RWPE2 (cell line): ENCODE measurements at places on chromosomes 1 and 21.

DNA sequence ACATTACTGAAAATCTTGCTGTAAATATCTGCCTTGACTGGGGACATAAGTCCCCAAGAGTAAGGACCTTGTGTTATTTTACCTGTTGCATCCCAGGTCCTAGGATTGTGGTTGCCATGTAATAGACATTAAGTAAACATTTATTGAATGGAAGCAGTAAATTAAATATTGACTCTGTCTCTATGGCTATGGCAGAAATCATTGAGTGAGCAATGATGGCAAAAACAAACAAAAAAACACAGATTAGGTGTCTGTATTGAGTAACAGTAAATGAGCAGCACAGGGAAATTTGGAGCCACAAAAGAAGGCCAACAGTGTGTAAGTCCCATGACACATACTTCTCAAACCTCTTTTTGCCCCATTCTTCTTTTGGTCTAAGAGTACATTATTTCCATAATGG lies 240.4 kb downstream of the NFIA start:
- no peak for DNase-seq

DNA sequence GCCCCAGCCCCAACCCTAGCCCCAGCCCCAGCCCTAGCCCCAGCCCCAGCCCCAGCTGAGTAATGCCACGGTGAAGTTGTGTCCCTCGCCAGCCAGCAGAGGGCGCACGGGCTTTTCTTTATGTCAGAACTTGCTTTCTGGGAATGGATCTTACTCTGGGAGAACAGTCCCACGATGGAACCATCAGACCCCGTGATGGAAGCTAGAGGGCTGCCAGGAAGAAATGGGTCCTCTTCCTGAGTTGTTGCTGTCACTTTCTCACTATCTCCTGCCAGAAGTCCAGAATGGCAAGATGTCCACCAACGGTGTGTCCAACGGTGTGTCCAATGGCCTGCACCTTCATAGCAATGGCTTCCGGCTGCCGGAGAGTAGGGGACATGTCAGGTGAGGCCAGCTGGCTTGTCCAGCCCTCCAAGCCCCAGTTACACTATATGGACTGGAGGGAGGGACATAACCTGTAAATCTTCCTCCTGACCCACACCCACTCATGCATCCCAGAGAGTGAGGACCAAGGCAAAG lies 25.1 kb upstream of the TMEM222 start:
- no peak for DNase-seq

GRCh38 chr1:53536606-53537005 lies 77.4 kb downstream of the DMRTB1 start:
- DNase-seq, result no peak

DNA sequence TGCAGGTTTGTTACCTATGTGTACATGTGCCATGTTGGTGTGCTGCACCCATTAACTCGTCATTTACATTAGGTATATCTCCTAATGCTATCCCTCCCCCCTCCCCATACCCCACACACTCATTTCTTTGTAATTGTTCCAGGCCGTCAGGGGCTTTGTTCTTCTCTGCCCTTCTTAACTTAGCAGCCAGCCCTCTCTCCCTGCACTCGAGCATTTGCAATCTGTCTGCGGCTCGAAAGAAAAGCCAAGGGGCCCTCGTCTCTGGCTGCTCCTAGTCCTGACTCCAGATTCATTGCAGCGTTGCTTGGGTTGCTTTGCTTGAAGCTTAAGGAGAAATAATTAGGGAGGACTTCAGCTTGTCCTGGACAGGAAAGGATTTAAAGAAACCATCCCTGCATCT lies 85.7 kb downstream of the ATP1A1 start:
- no peak for DNase-seq

GRCh38 chr1:66296370-66296769 lies 237.6 kb upstream of the SGIP1 start:
- no peak for DNase-seq

- no peak for DNase-seq
Measured at GRCh38 chr1:245169376-245169775, 14.6 kb downstream of the KIF26B start.

GRCh38 chr1:153723687-153724086 lies 4.2 kb upstream of the INTS3 start:
- no peak for DNase-seq

DNA sequence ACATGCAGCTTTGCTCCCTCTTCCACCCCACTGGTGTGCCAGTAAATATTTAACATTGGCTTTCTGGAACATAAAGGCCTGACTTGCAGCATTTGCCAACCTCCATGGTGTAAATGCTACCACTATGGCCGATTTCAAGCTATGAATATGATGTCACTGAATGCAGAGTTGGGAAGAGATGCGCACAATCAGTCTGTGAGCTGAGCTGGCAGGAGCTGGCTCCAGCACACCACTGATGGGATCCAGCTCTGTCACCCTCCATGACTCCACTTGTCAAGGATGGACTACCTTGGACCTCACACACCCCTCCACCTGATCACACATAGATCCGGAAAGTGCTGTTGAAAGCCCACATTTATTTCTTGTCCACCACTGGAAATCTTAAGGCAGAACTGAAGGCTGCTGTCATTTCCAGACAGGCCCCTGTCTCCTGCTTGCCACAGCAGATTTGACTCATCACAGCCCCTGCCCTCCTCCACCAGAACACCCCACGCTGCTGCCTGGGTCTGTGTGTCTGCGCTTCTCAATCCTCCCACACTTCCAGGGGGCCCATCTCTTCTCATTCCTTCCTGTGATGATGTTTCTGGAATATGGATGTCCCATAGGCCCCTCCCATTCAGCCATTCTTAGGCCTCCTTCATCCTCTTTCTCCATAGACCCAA lies 82.2 kb upstream of the BCAR3 start:
- no peak for DNase-seq

- DNase-seq, result no peak
Measured at GRCh38 chr1:41343790-41344699, 17.2 kb upstream of the FOXO6 start.

DNA sequence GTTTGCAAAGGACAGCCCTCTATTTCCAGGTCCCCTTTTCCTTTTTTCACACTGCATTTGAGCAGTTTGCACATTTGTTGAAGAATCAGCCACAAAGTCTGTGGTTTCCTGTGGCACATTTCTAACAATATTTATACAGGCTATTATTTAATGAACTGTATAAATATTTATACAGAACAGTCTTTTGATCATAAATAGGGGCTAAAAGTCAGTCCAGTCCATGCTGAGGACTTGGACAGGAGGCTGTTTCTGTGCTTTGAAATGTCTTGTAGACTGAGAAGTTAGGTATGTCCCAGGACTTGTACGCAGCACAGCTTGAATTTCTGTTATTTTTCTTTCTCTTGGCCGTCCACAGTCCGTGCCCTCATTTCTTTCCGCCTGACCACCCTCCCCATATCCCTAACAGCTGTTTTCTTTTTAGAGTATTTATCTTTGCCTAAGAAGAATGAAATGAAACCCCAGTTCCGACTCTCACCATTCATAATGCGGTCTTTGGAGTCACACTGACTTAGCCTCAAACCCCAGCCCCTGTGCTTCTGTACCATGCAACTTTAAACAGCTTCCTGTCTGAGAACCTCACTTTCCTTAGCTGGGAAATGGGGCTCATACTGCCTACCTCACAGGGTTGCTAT lies 19.7 kb downstream of the FGGY start:
- no peak for DNase-seq

DNA sequence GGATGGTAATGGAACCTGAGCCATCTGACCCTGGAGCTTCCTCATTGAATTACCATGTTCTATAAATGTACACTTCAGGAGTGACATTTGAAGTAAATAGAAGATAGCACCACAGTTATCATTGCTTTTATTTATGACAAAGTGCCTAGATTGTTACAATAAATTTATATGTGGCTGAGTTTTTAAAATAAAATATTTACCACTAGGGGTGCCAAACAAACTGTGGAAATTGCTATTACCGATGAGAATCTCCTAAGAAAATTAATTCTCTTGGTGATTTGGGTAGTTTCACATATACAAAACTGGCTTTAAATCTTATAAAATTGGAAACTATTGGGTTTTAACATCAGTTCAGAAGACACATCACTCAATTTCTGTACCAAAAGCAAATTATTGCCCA lies 1.4 kb upstream of the TNR start:
- no peak for DNase-seq

DNA sequence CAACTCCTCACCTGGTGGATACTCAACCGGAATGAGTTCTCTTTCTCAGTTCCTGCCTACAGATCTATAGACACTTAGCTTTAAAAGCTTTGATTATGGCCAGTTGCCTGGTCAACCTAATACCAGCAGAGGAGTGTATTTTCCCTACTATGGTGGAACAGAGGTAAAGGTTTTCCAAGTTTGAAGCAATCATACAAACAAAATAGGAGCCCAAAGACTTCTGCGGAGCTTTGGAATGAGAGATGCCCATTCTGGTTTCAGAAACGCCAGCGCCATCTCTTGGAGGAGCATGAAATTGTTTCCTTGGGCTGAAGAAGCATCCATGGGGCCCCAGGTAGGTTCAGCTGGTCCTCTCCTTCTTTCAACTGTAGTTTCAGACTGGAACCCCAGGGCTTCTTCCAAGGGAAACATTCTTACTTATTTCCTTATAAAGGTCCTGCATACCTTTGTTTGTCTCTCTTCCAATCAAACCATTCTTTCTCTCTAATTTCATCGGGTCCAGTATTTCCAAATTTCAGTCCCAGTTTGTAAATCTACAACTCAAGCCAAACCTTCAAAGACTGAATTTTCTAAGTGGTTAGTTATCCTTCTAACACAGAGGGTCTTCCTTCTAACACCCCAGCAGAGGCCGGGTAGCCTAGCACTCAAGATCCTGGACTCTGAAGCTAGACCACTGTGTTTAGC lies 95.9 kb downstream of the KCNJ15 start:
- no peak for DNase-seq
